ENCODE measurements at places on chromosomes 3 and 15.

DNA sequence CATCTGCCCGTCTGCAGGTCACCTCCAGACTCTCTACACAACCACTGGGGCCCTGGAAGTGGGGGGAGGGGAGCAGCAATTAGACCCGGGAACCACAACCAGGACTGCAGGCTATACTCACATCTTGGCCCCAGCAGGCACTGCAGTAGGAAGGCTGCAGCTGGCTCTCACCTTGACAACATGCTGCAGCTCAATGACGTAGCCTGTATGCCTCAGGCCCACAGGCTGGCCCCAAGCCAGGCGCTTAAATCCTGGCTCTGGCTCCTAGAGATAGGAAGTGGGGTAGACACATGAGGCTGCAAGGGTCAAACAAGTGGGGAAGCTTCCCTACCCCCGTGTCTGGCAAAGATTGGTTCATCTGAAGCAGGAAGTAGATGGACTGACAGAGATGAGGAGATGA is 4.6 kb upstream of the QRICH1 start:
- DNase-seq, result no peak

DNA sequence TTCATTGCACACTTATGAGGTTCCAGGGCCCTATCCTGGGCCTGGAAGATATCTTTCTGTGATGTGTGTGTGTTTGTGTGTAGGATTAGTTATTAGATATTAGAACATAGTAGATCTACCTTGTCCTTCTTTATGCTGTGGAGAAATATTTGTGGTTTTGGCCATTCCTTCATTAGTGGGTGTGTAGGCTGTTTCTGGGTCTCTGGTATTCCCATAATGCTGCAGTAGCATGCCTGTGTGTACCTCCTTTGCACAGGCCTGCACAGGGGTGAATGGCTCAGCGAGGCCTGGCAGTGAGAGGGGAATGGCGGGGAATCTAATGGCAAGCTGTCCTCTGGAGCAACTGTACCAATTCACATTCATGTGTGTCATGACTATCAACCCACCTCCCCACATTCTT is 125.8 kb upstream of the MRPS22 start:
- no peak for DNase-seq

- no peak for DNase-seq
Measured at GRCh38 chr15:78727561-78727960, 83.7 kb downstream of the ADAMTS7 start.

GRCh38 chr15:57367556-57367955 is 8.7 kb upstream of the CGNL1 start:
- no peak for DNase-seq

- no peak for DNase-seq
Measured at GRCh38 chr15:33580526-33580925, 269.8 kb downstream of the RYR3 start.

- no peak for DNase-seq
Measured at GRCh38 chr3:111639316-111639715, 44.2 kb upstream of the ZBED2 start.

DNA sequence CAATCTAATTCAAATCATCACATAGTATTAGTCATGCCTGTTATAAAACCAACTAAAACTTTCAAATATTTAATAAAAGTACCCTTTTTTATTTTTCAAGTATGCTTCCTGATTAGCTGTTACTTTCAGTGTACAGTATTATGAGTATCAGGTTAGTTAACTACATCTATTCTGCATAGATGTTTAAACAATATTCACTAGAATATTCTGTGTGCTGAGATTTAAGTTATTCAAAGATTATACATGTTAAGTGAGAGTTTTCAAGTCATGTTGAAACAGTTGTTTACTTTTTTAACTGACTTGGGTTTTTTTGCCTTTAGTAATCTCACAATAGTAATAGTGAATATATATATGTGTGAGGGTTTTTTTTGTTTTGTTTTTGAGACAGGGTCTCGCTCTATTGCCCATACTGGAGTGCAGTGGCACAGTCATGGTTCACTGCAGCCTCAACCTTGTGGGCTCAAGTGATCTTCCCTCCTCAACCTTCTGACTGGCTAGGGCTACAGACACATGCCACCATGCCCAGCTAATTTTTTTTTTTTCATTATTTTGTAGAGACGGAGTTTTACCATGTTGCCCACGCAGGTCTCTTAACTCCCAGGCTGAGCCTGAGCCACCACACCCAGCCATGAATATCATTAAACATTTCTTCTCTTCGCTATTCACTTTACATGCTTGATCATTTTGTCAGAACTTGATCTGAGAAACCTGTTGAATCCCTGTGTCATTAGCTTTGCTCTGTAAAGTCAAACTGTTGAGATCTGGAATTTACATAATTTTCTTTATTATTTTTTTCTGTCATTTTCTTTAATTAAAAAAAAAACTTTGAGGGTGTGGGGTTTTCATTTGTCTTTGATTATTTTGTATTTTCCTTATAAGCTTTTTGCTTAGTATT is 286.2 kb upstream of the UBE2E1 start:
- DNase-seq, result no peak

DNA sequence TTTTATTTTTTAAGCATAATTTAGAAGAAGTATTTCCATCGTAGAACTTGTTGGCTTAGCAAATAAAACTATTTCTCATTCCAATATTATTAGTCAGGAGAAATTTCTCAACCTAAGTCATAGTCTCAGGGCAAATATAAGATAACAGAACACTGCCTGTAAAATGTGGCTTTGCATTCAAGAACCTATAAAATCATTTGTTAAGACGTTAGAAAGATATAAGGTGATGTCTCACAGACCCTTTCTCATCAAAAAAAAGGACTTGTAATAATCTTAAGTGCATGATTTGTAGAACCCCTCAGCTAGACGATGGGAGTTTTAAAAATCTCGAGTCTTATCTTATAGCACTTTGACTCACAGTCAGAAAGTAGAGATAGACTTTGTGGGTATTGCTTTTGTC is 314.7 kb upstream of the CFAP20DC start:
- DNase-seq, result no peak

DNA sequence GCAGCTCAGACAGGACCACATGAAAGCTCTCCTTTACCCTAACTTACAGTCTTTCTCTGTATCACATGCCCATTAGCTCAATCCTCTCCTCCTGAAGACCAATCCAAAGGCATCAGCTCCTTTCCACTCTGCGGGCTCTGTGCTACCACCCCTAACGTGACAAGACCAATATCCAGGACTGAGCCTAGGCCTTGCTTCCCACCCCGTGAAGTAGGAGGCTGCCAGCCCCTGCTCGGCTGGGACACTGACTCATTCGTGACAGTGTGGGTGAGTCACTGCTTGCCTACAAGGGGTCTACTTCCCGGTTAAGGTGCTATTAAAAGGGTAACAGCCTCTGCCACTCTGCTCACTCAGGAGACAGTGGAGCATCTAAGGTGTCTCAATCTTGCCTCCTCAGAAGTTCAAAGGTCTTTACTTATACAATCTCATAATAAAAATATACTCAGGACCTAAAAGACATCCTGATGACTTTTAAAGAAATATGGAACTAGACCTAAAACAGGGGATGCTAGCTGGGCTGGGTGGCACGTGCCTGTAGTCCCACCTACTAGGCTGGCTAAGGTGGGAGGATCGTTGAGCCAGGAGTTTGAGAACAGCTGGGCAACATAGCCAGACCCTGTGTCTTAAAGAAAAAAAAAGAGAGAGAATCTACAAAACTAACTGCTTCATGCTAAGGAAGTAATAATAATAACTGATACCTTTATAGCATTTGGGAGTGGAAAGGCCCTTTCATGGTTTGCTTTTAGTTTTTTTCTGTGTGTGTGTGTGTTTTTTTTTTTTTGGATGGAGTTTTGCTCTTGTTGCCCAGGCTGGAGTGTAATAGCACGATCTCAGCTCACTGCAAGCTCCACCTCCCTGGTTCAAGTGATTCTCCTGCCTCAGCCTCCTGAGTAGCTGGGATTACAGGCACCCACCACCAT is 55.0 kb downstream of the TMEM44 start:
- DNase-seq, result no peak

GRCh38 chr15:60534546-60534945 is 55.6 kb upstream of the ICE2 start:
- DNase-seq, result no peak

DNA sequence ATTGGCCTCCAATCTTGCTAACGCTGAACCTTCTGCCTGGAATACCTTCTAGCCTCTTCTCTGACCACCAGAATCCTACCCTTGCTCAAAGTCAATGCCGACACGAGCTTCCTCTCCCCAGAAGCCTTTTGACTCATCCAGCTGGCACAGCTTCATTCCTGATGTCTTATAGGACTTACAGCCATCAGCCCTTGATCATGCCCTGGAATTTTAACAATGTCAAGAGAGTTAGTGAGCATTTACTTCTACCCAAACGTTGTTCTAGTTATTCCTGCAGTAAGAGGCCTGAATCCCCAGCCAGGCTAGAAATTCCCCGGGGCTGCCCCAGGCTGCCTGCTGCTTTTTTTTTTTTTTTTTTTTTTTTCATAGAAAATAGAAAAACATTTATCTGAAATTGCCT is 3.9 kb downstream of the CYP1A2 start:
- DNase-seq, result no peak

- no peak for DNase-seq
Measured at GRCh38 chr3:162354356-162354755, 857.7 kb downstream of the OTOL1 start.

GRCh38 chr15:76991741-76992645 is 2.9 kb upstream of the PSTPIP1 start:
- no peak for DNase-seq

DNA sequence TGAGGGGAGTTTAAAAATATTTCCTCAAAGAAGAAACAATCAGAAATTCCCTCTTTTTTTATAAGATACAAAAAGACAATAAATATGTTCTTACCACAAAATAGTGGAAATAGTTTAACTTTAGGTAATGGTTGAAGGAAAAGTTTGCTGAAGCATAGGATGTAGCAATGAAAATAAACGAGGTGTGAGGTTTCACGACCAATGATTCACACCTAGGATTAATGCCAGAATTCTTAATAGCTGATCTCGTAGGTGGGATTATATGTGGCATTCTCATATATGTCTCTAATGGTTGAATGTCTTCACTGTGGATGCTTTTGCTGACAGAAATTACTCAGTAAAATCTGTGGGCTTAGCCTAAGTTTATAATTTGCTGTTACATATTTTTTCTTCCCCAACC is 467.7 kb downstream of the FGF12 start:
- DNase-seq, result no peak

DNA sequence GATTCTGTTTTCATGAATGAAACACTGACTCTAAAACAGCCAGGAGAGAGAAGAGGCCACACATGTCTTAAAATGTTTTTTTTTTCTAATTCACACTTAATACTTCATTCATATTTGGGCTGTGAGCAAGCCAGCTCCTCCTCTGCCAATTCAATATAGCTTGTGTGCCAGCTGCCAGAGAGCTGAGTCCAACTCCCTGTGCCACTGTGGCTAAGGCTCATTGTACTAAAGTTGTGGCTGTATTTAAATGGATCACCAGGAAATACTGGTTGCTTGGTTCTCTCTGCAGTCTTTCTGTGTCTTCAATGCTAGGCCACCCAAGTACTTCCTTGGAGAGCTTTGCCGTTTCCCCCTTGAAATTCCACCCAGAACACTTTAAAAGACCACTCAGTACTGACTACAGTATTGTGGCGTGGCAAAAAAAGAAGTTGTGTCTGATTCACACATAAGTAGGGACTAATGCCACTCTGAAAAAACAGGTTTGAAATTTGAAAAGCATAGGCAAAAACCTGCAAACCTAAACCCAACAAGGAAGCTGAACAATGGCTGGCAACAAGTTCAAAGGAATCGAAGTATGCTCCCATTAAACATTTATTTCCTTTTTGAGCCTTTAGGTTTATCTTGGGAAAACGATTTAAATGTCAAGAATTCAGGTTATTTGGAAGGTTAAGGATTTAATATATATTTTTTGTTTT is 524.7 kb downstream of the DIPK2A start:
- DNase-seq, result no peak

DNA sequence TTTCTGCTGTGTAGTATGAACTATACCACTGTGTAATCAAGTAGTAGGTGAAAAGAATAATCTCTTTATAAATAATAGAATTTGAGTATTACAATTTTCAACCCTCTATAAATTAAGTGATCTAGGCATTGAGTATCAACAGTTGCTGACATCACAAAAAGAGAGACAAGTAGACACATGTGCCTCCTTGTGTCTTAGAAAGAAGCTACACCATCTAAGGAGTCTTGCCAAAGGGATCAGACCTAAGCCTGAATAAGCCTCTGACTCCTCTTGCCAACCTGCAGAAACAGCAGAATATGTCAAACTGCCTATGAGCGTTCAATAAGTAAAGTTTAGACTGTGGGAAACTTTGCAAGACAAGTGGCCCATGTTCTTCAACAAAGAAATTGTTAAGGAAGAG is 5.8 kb upstream of the MTMR10 start:
- DNase-seq, result no peak

DNA sequence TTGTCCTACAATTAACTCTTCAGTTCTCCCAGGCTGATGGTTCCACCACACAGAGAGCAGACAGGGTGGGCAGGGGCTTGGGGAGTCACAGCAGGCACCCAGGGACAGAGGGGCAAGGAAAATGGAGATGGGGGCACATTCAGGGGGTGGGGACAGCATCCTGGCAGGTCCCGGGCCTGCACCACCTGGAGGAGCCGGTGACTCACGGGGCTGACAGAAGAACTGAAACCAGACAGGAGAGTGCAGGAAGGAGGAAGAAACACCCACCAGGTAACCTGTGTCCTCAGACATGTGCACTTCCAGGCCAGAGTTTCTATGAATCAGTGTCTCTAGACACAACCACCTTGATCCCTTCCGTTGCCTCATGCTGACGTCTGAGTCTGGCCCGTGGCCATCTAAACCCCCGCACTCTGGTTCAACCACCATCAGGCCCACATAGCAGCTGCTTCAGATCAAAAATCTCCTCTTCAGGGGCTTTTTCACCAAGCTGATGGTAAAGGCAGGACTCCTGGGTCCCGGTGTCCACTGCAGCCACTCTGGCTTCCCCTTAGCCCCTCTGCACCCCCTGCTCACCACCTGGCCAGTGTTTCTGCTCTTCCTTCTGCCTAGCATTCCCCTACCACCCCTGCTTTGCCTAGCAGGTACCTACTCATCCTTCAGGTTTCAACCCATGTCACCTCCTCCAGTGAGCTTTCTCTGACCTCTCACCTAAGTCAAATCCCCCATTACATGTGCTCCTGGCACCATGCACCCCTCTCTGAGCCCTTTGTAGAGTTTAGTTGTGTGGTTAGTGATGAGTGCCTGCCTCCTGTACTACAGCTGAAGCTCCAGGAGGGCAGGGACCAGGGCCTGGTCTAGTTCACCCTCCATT is 16.5 kb upstream of the CYP11A1 start:
- DNase-seq, result no peak

- no peak for DNase-seq
Measured at GRCh38 chr15:84001037-84001436, 234.5 kb upstream of the GOLGA6L4 start.

- no peak for DNase-seq
Measured at GRCh38 chr3:95341314-95341713, 1278.5 kb downstream of the NSUN3 start.

DNA sequence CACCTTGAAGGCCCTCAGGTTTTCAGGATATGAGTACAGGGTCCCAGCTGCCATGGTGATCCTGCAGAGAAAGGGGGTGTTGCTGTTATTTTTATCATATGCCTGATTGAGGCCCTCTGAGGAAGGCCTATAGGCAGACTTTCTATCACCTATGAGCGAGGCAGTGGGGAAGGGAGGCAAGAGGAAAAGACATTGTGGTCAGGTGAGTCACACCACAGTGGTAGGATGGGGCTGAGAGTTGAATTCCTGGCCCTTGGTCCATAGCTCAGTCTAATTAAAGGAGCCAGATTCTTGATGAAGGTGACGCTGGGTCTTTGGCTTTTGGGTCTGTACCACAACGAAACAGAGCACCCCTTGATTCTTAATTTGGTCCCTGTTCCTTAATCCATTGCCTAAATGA is 72.7 kb downstream of the ZNF621 start:
- DNase-seq, result no peak

GRCh38 chr3:109265295-109265694 is 51.0 kb downstream of the DPPA2 start:
- no peak for DNase-seq
